Brain pericyte (primary cell): ENCODE measurements at places on chromosomes 11 and 22.

- DNase-seq, result no peak
These were observed 16.1 kb upstream of the NRIP3 start for GRCh38 chr11:9019861-9020260.

DNA sequence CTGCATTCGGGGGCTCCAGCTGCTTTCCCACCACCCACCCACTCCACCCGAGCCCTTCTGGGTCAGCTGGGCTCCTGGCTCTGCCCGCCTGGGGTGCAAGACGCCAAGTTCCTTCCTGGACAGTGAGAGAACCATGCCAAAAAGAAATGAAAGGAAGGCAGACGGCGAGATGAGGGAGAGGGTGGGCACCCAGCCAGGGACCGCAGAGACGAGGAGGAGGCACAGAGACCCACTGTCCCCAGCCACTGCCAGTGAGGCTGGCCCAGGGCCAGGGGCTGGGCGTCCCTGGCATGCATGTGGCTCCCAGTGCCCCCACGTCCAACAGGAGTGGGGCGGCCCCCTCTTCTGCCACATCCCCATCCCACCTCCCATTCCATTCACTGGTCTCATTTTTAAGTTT, 10.8 kb upstream of the CD81 start:
- no peak for DNase-seq

- DNase-seq, result no peak
These were observed 21.5 kb upstream of the POU2AF1 start for GRCh38 chr11:111400595-111400994.

DNA sequence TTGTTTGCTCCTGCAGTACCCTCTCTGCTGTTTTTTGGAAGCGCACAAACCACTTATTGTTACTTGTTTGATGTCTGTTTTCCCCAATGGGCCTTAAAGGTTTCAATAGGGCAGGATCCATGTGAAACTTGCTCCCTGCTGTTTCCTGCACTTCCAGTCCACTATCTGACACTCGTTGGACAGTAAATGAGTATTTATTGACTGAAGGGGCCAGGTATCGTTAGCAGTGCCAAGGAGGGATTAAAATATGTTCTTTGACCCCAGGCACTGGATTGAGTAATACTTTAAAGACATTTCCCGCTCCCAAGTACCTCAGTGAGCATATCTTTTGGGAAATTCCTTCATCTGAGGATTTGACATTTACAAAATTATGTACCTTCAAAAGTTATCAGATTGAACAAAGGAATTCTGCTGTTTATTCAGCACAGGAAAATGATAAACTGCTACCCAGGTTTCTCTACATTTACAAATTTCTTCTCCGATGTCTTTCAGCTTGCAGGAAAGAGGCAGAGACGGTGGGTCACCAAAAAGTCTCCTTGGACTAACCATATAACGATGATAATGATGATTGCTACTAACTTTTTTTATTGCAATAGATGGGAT, 23.3 kb upstream of the OR9Q2 start:
- no peak for DNase-seq

DNA sequence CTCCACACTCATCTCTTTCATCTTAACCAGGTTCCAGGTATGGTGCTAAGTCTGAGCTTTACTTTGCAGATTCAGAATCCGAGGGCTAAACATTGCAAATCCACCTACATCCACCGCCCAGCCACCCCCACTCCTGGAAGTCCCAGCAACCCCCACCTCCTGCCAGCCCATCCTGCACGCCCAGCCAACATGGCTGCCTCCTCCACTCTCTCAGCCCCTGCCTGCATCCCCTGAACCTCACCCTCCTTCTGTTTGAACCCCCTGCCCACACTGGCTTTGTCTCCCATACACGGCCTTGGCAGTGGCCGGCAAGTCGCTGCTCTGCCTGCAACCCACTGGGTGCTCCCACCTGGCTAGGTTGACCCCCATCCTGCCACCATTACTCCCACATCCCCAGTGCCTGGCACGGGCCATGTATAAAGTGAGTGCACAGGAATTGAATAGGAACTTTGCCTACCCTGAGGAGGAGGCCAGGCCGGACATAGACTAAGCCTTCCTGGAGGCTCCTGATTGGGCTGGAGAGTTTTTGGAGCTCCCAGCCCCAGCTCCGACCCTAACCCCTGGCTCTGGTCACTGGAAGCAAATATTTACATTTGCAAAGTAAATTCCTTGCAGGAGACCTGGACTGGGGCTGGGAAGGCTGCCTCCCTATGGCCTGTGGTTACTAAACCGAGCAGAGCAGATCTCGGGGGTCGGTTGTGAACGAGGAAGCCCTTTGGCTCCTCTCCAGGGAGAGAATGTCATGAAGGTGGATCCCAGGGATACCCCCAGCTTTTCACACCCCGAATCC, 14.4 kb downstream of the EMID1 start:
- no peak for DNase-seq

GRCh38 chr11:112212710-112213109, 13.5 kb upstream of the PTS start:
- no peak for DNase-seq

- no peak for DNase-seq
These were observed 20.2 kb downstream of the PPP6R2 start for GRCh38 chr22:50363166-50363802.

DNA sequence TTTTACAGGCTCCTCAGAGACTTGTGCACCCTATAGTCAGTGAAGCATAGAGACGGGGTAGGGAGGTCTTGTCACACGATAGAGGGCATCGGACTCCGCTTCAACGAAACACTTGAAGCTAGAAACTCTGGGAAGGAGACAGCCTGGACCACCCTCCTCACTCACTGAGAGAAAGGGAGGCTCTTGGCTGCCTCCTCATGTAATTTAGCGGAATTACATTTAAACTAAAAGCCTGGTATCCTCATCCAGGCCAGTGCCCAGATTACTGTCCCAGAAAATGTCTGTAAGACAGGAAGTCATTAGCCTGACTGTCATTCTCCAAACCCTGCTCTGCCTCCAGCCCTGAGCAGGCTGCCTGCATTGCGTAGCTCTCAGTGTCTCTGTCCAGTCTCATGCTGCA, 36.0 kb downstream of the TTLL1 start:
- DNase-seq, result no peak

DNA sequence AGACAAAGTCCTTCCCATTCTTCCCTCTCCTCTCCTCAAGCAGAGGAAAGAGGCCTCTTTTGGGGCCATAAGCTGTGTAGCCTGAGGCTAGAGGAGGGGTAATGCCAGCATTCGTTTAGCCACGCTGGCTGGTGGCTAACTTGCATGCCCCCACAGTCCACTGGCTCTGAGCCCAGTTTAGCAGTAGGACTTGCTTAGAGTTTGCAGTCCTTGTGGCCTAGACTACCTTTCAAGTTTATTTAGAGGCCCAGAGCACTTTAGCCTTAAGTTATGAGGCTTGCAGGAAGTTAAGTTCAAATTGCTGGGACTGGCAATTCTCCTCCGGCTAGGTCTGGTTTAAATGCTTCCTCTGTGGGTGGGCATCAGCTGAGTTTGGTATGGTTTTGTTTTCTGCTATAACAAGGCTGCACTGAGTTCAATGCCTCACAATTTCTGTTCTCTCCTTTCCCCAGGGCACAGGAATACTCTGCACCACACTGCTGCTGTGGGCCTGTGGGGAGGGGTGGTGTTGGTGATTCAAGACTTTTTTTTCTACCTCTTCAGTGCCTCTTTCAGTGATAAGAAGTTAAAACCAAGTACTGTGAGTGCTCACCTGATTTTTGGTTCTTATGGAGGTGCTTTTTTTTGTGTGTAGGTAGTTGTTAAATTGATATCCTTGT, 281.0 kb upstream of the C11orf87 start:
- DNase-seq, result no peak

DNA sequence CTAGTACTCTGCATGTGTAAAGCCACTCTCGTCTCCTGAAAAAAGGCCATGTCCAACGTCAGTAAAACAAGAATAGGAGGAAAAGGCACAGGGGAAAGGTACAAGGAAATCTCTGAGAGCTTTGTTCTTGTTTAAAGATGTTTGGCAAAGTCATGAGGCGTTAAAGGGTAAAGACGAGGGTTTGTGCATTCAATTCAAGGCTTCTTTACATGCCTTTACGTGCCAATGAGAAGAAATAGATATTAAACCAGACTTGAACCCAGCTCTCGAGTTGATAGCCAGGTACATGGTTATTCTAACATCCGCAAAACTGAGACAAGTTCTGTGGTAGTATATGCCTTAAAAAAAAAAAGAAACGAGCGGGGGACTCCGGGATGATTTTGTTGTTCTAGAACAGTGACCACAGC, 704 bp upstream of the CFL1 start:
- no peak for DNase-seq

GRCh38 chr11:22343371-22344032, 5.3 kb downstream of the SLC17A6 start:
- DNase-seq, result no peak

DNA sequence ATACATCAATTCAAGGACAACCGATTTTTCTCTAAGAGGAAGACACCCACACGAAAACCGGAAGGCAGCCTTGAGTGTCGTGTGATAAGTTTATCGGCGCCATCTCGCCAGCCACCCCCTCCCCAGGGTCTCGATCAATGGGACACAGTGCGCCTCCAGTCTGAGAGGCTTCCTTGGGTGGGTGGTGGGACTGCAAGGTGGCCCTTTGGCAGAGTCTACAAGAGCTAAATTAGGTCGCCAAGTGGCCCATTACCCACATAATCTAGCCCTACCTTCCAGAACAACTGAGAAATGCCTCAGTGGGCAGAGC, 64.0 kb downstream of the CD6 start:
- no peak for DNase-seq

- DNase-seq, result no peak
These were observed 113.7 kb downstream of the SNX19 start for GRCh38 chr11:130802567-130802966.

DNA sequence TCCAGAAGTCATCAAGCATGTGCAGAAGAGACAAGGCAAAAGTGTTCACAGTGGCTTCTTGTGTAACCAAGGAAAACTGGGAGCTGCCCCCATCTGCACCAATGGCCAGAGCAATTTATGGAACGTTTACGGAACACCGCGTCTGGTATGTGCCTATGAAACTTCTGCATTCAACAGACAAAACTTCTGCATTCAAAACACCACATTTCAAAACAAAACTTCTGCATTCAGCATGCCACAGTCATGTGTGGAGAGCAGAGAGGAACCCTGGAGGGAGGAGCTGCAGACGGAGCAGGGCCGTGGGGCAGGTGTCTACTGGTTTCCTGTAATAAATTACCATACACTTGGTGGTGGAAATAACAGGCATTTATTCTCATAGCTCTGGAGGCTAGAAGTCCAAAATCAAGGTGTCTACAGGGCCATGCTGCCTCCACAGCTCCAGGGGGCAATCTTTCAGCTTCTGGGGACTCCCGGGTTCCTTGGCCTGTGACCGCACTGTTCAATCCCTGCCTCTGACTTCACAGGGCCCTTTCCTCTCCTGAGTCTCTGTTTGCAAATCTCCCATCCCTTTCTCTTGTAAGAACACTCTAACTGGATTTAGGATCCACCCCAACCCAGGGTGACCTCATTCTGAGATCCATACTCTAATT, 32.2 kb downstream of the RPL3 start:
- no peak for DNase-seq

GRCh38 chr11:134025082-134025429, 43.8 kb upstream of the JAM3 start:
- DNase-seq, result no peak

GRCh38 chr11:105296386-105296785, 156.8 kb upstream of the CARD18 start:
- no peak for DNase-seq

DNA sequence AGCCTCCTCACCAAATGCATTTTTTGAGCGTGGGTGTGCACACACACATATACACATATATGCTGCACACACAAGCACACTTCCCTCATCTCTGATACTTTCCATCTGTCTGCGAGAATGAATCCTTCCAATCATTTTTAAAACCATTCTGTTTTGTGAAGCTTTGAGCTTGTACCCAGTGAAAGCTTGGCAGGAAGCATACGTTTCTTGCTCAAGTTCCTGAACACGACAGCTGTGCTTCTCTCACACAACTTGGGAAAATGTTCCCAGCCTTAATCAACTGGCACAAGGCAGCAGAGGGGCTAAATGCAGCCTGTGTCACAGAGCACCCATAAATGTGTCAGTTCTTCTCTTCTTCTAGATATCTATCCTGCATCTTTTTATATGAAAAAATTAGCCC, 524.0 kb upstream of the KIRREL3 start:
- DNase-seq, result no peak

DNA sequence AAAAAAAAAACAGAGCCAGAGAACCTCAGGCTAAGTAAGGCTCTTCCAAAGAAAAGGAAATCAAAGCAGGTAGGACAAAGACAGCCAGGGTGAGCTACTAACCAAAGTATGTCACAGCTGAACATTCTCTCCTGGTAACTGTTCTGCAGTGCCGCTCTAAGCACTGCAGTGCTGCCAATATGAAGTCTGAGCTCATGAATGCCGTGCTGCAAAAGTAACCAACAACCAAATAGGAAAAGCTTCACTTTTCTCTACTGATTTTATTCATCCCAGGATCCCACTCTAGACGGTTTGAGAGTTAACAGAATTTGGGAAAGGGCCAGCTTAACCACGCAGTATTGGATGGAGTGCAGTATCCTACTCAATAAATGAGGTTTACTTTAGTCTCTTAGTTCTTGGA, 3.5 kb downstream of the SIK3 start:
- DNase-seq, result no peak

DNA sequence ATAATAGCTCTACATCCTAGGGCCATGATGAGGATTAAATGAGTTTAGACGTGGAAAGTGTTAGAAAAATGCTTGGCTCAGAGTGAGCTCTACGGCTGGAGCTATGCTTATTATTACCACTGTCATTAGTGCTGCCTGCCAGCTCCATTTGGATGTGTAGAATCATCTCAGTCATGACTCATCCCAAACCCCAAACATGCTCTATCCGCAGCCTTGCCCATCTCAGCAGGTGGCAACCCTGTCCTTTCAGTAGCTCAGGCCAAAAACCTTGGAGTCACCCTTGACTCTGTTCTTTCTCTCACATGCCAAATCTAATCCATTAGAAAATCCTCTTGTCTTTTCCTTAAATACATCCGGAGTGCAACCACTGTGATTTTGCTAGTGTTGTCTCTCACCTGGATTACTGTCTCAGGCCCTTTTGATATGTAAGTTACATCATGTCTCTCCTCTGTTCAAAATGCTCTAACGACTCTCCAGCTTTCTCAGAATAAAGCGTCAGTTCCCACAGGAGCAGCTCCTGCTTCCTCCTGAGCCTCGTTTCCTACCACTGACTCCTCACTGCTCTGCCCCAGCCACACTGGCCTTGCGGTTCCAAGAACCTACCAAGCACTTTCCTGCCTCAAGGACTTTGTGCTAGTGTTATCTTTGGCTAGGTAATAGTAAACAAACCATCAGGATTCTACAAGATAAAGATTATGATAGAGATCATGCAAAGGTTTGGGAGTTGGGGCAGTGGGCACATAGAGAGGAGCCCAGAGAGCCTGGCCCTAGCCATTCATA, 10.5 kb upstream of the CHRM1 start:
- DNase-seq, result no peak

GRCh38 chr11:134363592-134363991, 31.8 kb downstream of the GLB1L2 start:
- DNase-seq, result no peak
